NCI-H446 (cell line): ENCODE measurements at places on chromosomes 2 and 18.

GRCh38 chr2:152336854-152337510 lies 2.0 kb downstream of the FMNL2 start:
- DNase-seq: no peak

- no peak for DNase-seq
Measured at GRCh38 chr2:13504808-13505207, 788.1 kb downstream of the TRIB2 start.

GRCh38 chr18:31399306-31400032 lies 22.9 kb downstream of the DSG4 start:
- DNase-seq: no peak

DNA sequence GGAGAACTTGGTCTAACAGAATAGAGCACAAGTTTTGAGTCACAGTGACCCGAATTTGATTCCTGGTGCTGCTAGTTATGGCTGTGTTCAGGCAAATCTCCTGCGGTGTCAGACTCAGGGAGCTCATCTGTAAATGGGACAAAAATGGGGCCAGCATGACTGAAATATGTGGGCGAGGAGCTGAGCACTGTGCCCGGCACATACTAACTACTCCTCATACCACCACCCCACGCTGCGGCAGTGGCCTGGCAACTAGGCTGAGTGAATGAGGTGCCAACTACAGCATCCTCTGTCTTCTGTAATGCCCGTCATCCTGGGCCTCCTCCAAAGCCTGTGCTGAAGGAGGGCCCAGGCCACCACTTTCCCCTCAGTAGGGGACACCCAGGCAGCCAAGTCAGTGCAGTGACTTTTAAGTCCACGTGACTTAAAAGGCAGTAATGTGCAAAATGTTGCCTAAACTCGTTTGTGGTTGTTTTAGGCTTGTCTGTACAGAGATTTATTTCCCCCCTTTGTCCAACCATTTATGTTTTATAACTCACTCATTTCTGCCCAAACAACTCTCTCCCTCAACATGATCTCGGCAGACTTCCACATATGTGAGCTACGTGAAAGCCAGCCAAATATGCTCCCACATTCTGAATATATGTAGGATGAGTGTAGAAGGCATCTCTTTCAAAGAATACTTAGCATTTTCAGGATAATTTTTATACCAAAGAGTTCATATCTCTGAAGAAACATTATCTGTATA lies 773.7 kb downstream of the TSN start:
- no peak for DNase-seq

GRCh38 chr2:14420851-14421250 lies 211.7 kb upstream of the LRATD1 start:
- no peak for DNase-seq

GRCh38 chr2:31726457-31726856 lies 145.7 kb upstream of the SRD5A2 start:
- DNase-seq: no peak

DNA sequence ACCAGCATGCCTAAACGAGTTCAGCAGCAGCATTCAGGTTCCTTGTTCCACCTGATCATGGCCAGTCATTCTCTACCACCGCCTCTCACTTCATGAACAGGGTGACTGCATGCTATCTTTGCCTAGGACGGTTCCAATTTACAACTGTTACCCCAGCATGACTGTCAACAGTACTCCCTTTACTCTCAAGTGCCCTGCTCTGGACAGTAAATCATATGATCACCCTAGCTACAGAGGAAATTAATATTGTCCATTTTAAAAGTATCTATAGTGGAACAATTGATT lies 25.7 kb downstream of the MGAT4A start:
- DNase-seq: no peak

GRCh38 chr2:191222507-191222906 lies 22.7 kb upstream of the MYO1B start:
- DNase-seq: peak; percentile 59

- no peak for DNase-seq
Measured at GRCh38 chr2:158926478-158926948, 41.9 kb upstream of the TANC1 start.

- DNase-seq: no peak
Measured at GRCh38 chr2:905833-906140, 44.9 kb upstream of the SNTG2 start.

DNA sequence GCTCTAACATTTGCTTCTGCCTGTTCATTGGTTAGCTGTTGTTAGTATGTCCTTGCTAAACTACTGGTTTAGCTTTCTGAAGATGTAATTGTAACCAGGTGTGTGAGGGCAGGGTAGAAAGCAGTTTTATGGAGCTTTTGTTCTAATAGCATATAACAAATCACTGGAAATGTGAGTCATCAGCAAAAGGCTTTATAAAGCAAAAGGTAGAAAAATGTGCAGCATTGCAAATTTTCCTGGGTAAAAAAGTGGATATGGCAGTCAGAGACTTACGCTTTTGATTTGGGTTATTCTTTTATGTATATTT lies 85.3 kb downstream of the ZNF407 start:
- no peak for DNase-seq

DNA sequence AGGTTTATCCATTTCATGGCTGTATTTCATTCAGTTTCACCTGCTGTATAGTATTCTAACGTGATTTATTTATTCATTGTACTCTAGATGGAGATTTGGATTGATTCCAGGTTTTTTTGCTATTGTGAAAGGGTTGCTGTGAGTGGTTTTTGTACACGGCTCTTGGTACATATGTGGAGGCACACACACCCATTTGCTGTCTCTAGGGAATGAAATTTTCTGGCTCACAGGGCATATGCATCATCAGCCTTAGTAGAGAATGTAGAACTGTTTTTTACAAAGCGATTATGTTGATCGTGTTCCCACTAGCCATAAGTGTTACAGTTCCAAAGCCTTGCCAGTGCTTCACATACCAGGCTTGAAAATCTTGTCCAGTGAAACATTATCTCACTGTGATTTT lies 5.1 kb downstream of the SPTBN1 start:
- peak; percentile 49 for DNase-seq

- no peak for DNase-seq
Measured at GRCh38 chr2:63047321-63048279, 3.0 kb upstream of the OTX1 start.

DNA sequence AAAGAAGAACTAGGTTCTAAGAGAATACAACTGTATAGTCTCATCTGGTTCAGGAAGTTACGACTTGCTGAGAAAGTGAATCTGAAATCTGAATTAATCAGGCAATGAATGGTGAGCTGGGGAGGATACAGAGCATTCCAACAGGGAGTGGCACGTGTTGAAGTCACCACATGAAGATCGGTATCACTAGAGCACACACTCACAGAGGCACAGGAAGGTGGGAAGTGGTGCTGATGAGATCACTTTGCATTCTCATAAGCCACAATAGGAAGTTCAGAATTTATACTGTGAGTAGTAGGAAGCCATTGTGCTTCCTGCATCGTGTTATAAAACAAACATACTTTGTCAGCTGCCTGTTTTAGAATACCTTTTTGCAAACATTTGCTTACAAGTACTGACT lies 615.0 kb upstream of the DDX18 start:
- no peak for DNase-seq

DNA sequence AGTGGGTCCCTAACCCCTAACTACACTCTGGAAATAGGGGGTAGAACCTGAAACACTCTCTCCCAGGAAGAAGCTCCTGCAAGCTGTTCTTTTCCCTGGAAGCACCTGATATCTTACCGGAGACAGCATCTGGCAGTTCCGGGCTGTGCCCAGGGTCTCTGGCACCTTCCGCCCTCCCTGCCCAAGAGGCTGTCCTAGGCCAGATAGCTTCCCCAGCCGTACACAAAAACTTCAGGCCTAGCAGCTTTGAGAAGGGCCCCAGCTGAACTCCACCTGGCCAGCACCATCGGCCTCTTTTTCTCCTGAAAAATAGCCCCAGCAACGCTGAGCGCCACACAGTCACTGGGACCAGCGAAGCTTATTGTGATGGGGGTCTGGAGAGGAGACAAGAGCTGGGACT lies 9.7 kb downstream of the OSR1 start:
- no peak for DNase-seq

DNA sequence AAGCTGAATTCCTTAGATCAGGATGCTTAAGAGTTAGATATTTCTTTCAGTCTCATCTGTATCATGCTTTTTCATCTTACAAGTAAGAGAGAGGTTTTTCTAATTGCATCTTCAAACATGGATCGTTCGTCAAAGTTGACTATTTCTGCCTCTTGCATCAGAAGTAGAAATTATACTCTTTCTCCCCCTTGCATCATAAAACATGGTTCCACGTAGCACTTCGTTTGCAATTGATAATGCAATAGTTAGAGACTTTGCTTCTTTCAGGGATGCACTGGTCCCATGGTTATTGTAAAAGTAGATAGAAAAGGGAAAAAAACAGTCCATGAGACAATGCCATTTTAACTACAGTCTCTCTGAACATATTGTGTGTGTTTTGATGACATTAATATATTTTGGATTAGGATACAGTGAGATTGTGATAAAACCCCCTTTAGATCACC lies 75.1 kb upstream of the PARD3B start:
- no peak for DNase-seq

GRCh38 chr2:46650556-46651001 lies 171.2 kb downstream of the TMEM247 start:
- peak; percentile 90 for DNase-seq

GRCh38 chr18:33803636-33804035 lies 225.6 kb downstream of the ASXL3 start:
- DNase-seq: no peak

GRCh38 chr2:176464886-176465564 lies 195.8 kb downstream of the MTX2 start:
- DNase-seq: no peak
